ENCODE measurements at places on chromosomes 2 and 18. TPM values are rescaled to one million over a fixed set of nuclear protein-coding genes. Genes with fewer than 3 reads are reported as not detected.

GRCh38 chr2:167487728-167488127, 599.4 kb downstream of the XIRP2 start:
- no peak overlapping the region for H3K4me3 ChIP-seq
- no peak for DNase-seq
- H3K27me3 ChIP-seq = no peaks in the 10 kb centered on the region
- no peak overlapping the region for H3K27ac ChIP-seq
- no peaks in the 10 kb centered on the region for H3K36me3 ChIP-seq
- H3K4me1 ChIP-seq = no peaks in the 10 kb centered on the region

GRCh38 chr18:55246278-55246677, 287.0 kb upstream of the CCDC68 start:
- H3K27ac ChIP-seq = peak overlapping the region; percentile 59
- H3K4me1 ChIP-seq = peaks cover 24% of the 10 kb centered on the region
- H3K36me3 ChIP-seq = no peaks in the 10 kb centered on the region
- no peak overlapping the region for H3K4me3 ChIP-seq
- no peaks in the 10 kb centered on the region for H3K27me3 ChIP-seq
- DNase-seq = no peak

KDSR gene
- 26.8 TPM for total RNA-seq

DNA sequence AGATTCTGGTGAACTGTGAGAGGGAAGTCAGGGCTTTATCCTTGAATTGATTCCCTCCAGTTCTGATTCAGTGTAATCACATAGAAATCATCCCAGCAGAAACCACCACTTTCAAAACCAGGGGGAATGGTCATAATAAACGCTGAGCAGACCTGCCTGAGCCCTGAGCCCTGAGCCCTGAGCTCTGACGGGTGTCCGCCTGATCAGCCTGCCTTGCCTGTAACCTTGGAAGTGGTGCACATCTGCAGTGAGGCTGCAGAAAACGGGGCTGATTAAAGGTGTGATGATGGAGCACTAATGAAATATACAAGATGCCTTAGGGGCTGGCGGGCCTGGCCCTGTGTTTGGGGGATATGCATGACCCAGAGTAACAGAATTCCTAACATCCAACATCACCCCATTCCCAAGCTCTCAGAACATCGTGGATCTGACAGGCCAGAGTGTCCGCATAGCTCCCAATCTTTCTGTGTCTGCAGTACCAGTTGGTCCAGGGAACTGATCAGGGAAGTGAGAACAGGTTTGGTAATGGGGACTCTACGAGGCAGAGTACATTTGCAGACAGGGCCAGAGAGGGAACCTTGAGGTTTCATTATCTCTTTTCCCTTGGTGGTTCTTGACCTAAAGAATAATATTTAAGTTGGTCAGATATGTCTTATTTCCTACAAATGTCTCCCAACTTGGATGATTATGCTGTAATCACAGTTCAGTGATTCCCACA, 37.8 kb downstream of the KCTD18 start:
- peaks cover 6% of the 10 kb centered on the region for H3K36me3 ChIP-seq
- no peak overlapping the region for H3K4me3 ChIP-seq
- no peaks in the 10 kb centered on the region for H3K27me3 ChIP-seq
- H3K4me1 ChIP-seq = no peaks in the 10 kb centered on the region
- no peak overlapping the region for H3K27ac ChIP-seq

DNA sequence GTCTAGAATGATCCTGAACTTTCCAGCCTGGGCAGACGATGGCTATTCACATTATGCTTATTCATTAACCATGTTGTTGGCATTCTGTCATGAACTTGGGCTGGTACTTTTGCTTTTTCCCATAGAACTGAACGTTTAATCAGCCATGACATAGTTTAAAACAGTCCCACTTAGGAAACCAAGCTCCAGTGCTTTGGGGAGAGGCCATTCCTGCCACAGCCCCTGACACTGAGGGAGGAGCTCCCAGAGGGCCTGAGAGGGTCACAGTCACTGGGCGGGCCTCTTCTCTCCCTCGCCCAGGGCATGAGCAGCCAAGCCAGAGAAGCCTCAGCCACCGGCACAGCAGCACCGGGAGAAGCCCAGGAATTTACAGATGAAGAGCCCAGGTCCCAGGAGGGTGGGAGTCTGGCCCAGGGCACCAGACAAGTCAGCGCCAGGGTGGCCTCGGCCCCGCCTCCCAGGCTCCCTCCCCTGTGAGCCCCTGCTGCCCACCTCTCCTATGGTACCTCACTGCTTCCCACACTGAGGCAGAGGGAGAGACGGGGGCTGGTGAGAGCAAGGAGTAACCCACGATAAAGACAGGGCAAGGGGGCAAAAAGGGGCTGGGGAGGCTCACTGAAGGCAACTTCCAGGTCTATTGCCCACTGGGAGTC, 33.6 kb downstream of the MAL start:
- H3K4me1 ChIP-seq = no peaks in the 10 kb centered on the region
- no peak overlapping the region for H3K27ac ChIP-seq
- no peak for DNase-seq
- no peak overlapping the region for H3K4me3 ChIP-seq
- H3K27me3 ChIP-seq = no peaks in the 10 kb centered on the region
- no peaks in the 10 kb centered on the region for H3K36me3 ChIP-seq

REG3G gene
- not detected for total RNA-seq

PCBP1 gene
- total RNA-seq = 319 TPM

MAPK4 gene
- total RNA-seq = 0.88 TPM

GRCh38 chr18:48808476-48808875, 142.3 kb downstream of the SMAD7 start:
- no peak overlapping the region for H3K4me3 ChIP-seq
- no peak for DNase-seq
- no peak overlapping the region for H3K27ac ChIP-seq
- H3K4me1 ChIP-seq = no peaks in the 10 kb centered on the region

- H3K27ac ChIP-seq = no peak overlapping the region
- H3K27me3 ChIP-seq = no peaks in the 10 kb centered on the region
- no peaks in the 10 kb centered on the region for H3K36me3 ChIP-seq
Observed at GRCh38 chr2:171963198-171963597, 36.6 kb upstream of the METAP1D start.

DNA sequence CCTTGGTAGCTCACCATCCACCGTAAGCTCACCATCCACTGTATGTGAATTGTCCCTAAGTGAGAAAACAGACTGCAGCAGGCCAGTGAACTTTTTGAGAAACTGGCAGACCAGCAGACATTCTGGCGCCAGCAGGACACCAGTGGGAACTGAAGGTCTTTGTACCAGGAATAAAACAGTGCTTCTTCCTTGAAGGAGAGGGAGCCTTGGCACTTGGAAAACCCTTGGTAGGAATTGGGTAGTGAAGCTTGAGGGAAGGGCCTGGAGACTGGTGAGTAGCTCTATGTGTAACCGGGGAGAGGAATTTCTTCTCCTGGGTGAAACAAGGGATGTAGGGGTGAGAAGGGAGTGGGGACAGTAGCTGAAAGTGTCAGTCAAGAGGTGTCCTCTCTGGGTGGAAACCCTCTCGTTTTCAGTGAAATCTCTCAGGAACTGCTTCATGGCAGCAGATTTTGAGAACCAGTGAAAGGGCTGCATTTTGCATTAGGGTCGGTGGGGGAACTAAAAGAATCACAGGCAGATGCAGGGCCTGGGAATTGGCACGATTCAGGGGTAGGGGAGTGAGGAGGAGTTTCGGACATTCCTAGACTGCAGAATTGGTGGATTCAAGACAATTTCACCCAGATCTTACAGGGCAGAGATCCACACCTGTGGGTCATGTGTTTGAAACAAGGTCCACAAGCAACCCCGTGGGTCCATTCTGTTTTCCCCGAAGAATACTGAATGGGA, 131.5 kb upstream of the DLX2 start:
- no peak for DNase-seq
- H3K4me1 ChIP-seq = 0 out of 2 replicates have a peak, but pooled peaks cover 6% of the 10 kb centered on the region
- H3K36me3 ChIP-seq = no peaks in the 10 kb centered on the region
- peak overlapping the region; percentile 41 for H3K27ac ChIP-seq
- H3K27me3 ChIP-seq = no peaks in the 10 kb centered on the region

DNA sequence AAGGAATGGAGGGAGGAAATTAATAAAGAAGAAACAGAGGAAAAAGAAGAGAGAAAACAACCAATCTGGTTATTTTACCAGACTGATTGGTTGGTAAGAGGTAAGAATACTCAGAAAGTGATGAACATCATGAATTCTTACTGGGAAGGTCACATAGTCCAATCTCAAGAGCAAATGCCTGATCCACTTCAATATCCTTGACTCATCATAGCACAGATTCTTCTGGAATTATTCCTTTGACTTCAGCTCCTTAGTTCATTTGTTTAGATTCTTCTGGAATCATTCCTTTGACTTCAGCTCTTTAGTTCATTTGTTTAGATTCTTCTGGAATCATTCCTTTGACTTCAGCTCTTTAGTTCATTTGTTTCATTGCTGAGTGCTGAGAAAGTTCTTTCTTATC, 2030.6 kb upstream of the CELF4 start:
- no peaks in the 10 kb centered on the region for H3K36me3 ChIP-seq
- H3K27ac ChIP-seq = no peak overlapping the region
- DNase-seq = no peak
- H3K27me3 ChIP-seq = no peaks in the 10 kb centered on the region
- no peaks in the 10 kb centered on the region for H3K4me1 ChIP-seq

IL1F10 gene
- not detected for total RNA-seq

GRCh38 chr2:179440642-179441251, 176.1 kb upstream of the SESTD1 start:
- DNase-seq = peak; percentile 42
- H3K4me3 ChIP-seq = no peak overlapping the region
- H3K27me3 ChIP-seq = no peaks in the 10 kb centered on the region
- peaks cover 19% of the 10 kb centered on the region for H3K4me1 ChIP-seq
- H3K36me3 ChIP-seq = no peaks in the 10 kb centered on the region
- H3K27ac ChIP-seq = no peak overlapping the region

GRCh38 chr2:75361486-75361885, 162.2 kb upstream of the TACR1 start:
- no peak overlapping the region for H3K27ac ChIP-seq
- DNase-seq = no peak
- H3K4me3 ChIP-seq = no peak overlapping the region
- no peaks in the 10 kb centered on the region for H3K27me3 ChIP-seq
- H3K36me3 ChIP-seq = no peaks in the 10 kb centered on the region

DNA sequence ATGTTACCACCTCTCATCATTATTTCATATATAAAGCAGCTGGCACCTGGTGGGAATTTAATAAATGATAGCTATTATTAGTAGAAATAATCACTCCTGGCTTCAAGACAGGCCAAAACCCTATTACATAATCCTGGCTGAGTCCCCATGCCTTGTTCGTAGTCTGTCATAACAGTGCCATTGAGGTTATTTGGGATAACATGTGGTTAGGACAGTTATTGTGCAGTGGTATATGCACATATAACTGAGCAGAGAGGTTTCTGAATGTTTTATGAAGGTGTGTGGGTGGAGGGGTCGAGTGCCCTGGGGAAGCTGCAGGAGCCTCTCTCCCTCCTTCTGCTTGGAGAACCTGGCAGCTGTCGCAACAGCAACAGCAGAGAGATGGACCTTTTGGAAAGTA, 162.4 kb upstream of the NABP1 start:
- no peak for DNase-seq
- H3K27me3 ChIP-seq = no peaks in the 10 kb centered on the region
- H3K36me3 ChIP-seq = no peaks in the 10 kb centered on the region
- no peaks in the 10 kb centered on the region for H3K4me1 ChIP-seq
- H3K4me3 ChIP-seq = no peak overlapping the region

GRCh38 chr2:222714361-222715241, 43.1 kb downstream of the MOGAT1 start:
- H3K36me3 ChIP-seq = no peaks in the 10 kb centered on the region
- peaks cover 20% of the 10 kb centered on the region for H3K4me1 ChIP-seq
- peak overlapping the region; percentile 25 for H3K27ac ChIP-seq
- DNase-seq = no peak
- no peak overlapping the region for H3K4me3 ChIP-seq

DNA sequence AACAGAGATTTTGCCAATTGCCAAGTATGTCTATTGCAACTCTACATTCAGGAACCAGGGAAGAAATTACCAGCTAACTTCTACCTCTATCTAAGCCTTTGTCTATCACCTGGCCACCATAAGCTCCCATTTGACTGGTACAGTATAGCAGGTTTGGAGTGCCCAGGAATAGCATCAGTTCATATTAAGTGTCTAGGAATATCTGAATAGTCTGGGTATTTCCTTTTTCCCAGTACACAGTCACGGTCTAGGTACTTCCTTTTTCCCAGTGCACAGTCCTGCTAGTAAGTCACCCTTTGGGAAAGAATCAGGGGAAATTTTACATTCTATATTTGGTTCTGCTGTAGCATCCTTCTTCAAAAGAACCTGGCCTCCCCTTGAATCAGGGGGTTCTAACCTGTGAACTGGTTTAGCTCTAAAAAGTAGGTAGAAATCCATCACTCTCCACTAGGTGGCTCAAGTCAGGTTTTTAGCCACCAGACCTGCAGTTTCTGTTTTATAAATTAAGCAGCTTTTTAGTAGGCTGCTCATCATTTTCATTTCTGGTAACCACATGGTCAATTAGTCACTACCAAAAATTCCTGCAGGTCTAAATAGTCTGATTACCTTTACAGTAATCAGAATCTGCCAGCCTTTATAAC, 49.3 kb upstream of the DNAJC10 start:
- peak; percentile 20 for DNase-seq
- no peaks in the 10 kb centered on the region for H3K36me3 ChIP-seq
- H3K27me3 ChIP-seq = no peaks in the 10 kb centered on the region
- H3K4me3 ChIP-seq = no peak overlapping the region
- H3K4me1 ChIP-seq = no peaks in the 10 kb centered on the region

DNA sequence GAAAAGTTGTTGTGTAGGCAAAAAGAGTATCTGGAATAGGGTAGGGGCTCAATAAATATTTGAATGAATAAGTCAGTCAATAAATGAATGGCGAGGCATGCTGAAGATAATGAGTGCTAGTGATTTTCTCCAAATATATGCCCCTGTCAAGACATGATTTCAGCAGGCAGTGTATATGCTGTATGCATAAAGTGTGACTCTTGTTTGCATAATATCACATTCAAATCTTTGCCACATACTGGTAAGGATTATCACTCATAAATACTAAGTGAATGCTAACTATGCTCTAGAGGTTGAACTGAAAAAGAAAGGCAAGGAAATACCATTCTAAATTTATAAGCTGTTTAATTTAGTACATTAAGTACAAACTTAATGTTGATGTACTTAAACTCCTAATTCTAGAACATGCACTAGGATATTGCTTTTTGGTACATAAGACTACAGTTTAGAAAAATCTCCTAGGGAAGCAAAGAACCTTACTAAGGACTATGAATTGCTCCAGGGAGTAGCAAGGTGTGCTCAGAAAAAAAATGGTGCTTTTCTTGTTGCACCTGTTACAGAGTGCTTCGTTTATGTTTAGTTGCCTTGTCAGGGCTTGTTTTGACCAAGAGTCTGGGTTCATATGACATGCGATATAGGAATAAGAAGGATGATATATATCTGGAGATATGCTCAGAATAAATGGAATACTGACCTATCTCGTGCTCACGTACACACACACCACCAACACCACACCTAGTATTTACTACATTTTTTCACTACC, 224.0 kb upstream of the TANK start:
- H3K27me3 ChIP-seq = no peaks in the 10 kb centered on the region
- H3K4me3 ChIP-seq = no peak overlapping the region
- no peak overlapping the region for H3K27ac ChIP-seq
- 0 out of 2 replicates have a peak, but pooled peaks cover 9% of the 10 kb centered on the region for H3K4me1 ChIP-seq
- no peak for DNase-seq
- no peaks in the 10 kb centered on the region for H3K36me3 ChIP-seq

- no peak overlapping the region for H3K4me3 ChIP-seq
- H3K27me3 ChIP-seq = no peaks in the 10 kb centered on the region
- no peaks in the 10 kb centered on the region for H3K36me3 ChIP-seq
- peaks cover 56% of the 10 kb centered on the region for H3K4me1 ChIP-seq
- H3K27ac ChIP-seq = no peak overlapping the region
Observed at GRCh38 chr2:98734823-98735260, 3.9 kb upstream of the MGAT4A start.

GRCh38 chr2:9057939-9058761, 54.7 kb upstream of the MBOAT2 start:
- DNase-seq = no peak
- H3K36me3 ChIP-seq = no peaks in the 10 kb centered on the region
- H3K4me1 ChIP-seq = no peaks in the 10 kb centered on the region

MEIS1 gene
- 7.4 TPM for total RNA-seq

GALNT3 gene
- 17.2 TPM for total RNA-seq

Data from Caco-2 (cell line).